SJCRH30 (cell line): ENCODE measurements at places on chromosomes 12 and 14. TPM values are rescaled to one million over a fixed set of nuclear protein-coding genes. Genes with fewer than 3 reads are reported as not detected.

GRCh38 chr12:18071336-18071735 is 18.7 kb downstream of the RERGL start:
- H3K4me3 ChIP-seq: no peak overlapping the region
- no peaks in the 10 kb centered on the region for H3K36me3 ChIP-seq
- H3K4me1 ChIP-seq: peaks cover 15% of the 10 kb centered on the region
- H3K27me3 ChIP-seq: no peaks in the 10 kb centered on the region
- no peak for DNase-seq

DNA sequence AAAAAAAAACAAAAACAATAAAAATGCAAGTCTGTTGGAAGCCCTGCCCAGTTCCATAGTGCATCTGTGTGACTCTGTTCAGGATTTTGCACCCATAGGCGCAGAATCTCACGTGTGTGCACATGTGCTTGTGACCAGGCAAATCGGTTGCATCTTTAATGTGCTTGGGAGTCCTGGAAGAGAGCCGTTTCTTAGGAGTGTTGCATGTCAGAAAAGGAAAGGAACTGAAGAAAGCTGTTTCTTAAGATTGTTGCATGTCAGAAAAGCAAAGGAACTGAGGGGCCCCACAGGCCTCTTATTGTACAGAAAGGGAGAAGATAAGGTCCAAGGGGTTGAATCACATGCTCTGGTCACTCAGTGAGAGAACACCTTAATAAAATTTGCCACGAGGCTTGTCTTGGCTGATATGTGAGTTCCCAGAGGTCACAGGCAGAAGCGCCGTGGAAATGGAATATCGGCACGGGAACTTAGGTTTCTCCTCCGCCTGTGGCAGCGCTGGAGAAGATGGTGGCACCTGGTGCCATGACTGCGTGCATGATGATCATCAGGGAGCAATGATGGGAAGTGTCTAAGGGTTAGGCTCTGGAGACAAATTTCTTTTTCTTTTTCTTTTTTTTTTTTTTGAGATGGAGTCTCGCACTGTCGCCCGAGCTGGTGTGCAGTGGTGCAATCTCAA is 90.0 kb downstream of the LRRC74A start:
- no peak for DNase-seq
- H3K4me3 ChIP-seq: no peak overlapping the region
- no peaks in the 10 kb centered on the region for H3K36me3 ChIP-seq
- no peak overlapping the region for H3K27ac ChIP-seq

DNA sequence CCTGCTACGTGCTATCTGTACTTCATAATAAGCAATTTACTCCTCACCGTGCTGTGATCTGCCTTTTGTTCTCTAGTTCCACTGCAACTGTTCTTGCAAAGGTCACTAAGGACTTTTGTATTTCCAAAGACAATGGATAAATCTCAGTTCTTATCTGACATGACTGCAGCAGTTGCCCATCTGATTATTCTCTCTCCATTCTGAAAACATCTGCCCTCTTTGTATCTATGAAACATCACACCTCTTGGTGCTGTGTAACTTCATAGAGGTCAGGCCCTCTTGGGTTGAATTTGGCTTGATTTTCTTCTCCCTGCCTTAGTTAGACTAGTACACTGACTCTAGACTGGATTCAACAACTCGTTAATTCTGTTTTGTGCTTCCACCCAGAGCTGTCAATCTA is 319.6 kb downstream of the BTG1 start:
- H3K36me3 ChIP-seq: no peaks in the 10 kb centered on the region
- H3K27me3 ChIP-seq: no peaks in the 10 kb centered on the region
- no peak for DNase-seq
- H3K4me1 ChIP-seq: no peaks in the 10 kb centered on the region

DNA sequence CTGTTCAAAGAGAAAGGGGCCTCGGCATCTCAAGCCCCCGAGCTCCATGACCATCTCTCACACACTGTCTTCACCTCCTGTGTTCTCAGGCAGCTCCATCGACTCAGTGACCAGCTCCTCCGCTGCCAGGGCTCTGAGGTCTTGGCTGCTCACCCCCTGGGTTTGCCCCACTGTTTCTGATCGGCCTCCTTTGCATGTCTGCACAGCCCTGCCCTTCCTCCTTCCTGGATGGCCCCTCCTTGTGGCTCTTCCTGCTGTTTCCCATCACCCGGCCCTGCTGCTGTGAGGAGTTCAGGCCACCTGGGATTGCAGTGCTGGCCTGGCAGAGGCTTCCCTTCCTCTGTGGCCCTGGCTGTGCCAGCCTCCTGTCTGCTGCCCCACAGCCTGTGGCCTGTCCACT is 38.1 kb upstream of the PIWIL1 start:
- H3K36me3 ChIP-seq: no peaks in the 10 kb centered on the region
- H3K4me3 ChIP-seq: no peak overlapping the region
- no peaks in the 10 kb centered on the region for H3K4me1 ChIP-seq
- no peaks in the 10 kb centered on the region; the same call in 1 of the 2 replicates for H3K27me3 ChIP-seq
- H3K27ac ChIP-seq: no peak overlapping the region

DNA sequence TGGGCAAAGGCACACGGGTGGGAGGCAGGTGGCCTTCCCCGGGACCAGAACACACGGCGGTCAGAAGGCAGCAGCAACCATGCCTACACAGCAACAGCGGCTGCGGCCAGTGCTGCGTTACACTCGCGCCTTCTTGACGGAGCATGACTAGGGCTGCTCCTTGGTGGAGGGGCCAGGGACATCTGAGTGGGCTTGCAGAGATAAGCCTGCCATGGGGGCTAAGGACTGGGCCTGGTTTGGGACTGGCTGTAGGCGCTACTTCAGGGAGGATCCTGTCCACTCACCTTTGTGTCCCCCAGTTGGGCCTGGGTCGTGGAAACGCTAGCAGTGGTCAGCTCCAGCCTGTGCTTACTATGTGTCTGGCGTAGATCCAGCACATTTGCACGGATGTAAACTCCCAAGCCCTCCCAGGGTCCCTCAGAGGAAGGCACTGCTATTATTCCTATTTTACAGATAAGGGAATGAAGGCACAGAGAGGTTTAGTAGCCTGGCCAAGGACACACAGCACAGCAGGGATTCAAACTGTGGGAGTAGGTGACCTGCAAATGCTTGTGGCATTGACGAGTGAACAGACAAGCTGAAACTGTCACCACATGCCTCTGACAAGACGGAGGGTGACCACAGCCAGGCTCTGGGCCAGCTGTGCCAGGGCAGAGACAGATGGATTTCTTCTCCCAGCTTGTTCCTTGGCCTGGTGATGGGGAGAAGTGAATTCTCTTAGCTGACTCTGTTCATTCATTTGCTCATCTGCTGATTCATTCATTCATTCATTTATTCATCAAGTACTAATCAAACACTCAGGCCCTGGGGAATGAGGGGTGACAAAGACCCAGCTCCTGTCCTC is 31.9 kb upstream of the DLK1 start:
- peaks cover 3% of the 10 kb centered on the region; the same call in 1 of the 2 replicates for H3K27me3 ChIP-seq
- DNase-seq: no peak
- no peak overlapping the region for H3K27ac ChIP-seq
- peaks cover 23% of the 10 kb centered on the region for H3K4me1 ChIP-seq

DNA sequence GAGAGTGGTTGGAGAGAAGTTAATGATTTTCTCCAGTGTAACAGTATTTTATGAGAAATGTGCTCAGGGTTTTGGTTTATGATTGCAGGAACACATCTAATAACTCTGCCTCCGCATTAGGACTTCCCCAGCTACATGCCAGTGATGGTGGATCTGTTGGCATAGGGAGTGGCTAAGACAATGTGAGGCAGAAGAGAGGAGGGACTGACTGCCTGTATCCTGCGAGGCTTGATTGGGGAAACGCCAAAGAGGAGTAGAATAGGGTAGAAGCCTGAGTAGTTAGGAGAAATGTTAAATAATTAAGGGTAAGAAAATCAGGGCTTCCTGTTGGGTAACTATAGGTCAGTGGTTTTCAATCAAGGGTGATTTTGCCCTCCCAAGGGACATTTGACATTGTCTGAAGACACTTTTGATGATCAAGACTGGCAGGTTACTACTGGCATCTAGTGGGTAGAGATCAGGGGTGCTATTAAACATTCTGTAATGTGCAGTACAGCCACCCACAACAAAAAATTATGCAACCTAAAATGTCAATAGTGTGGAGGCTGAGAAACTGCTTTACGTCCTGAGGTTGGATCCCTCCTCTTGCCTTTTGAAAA is 12.8 kb downstream of the TDG start:
- H3K27me3 ChIP-seq: no peaks in the 10 kb centered on the region
- DNase-seq: no peak
- H3K4me3 ChIP-seq: no peak overlapping the region
- no peaks in the 10 kb centered on the region for H3K4me1 ChIP-seq
- peaks cover 42% of the 10 kb centered on the region for H3K36me3 ChIP-seq
- no peak overlapping the region for H3K27ac ChIP-seq

GRCh38 chr14:75453817-75454434 is 26.1 kb downstream of the JDP2 start:
- no peaks in the 10 kb centered on the region for H3K27me3 ChIP-seq
- no peak for DNase-seq
- H3K36me3 ChIP-seq: no peaks in the 10 kb centered on the region
- peaks cover 42% of the 10 kb centered on the region for H3K4me1 ChIP-seq

- no peaks in the 10 kb centered on the region for H3K36me3 ChIP-seq
- no peaks in the 10 kb centered on the region for H3K4me1 ChIP-seq
- no peak overlapping the region for H3K27ac ChIP-seq
- H3K27me3 ChIP-seq: no peaks in the 10 kb centered on the region
- no peak for DNase-seq
These were observed 154.8 kb upstream of the NEDD1 start for GRCh38 chr12:96752211-96752610.

DNA sequence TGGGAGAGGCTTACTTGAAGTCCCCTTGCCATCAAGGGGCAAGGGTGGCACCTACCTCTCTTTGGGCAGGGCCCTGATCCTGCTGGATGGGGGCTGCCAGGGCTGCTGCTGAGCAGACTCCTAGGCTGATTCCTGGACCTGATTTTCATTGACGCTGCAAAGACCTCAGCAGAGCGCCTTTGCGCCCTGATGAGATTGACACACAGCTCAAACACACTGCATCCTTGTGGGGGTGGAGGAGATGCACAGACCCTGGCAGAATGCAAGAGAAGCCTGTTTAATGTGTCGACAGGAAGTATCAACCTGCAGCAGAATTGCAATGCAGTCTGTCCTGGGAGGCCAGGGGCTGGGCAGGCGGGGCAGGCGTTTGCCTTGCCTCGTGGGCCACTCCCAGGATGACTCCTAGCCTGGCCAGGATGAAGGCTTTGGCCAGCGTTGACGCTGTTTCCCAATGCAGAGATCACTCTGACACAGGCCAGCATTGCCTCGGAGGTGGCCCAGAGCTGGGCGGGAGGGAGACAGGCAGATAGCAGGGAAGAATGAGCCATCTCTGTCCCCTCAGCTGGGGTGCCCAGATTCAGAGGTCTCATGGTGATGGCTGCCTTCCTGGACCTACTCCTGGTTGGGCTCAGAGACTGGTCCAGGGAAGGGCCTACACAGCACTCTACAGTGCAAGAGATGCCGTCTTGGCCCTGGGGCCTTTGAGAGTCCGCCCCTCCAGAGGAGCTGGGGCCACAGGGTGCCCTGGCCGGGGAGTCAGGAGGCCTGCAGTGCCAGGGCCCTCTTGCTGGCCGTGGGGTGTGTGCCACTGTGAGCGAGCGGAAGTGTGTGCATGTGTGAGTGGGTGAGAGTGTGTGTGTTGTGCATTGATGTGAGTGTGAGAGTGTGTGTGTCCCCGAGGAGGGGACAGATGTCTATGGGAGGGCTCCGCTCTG is 108.3 kb downstream of the KIF26A start:
- no peak for DNase-seq
- no peaks in the 10 kb centered on the region; the same call in 1 of the 2 replicates for H3K4me1 ChIP-seq
- H3K27me3 ChIP-seq: no peaks in the 10 kb centered on the region
- H3K36me3 ChIP-seq: peaks cover 29% of the 10 kb centered on the region
- H3K27ac ChIP-seq: no peak overlapping the region

GRCh38 chr12:14558473-14558959 is 9.2 kb downstream of the PLBD1 start:
- H3K4me1 ChIP-seq: peaks cover 5% of the 10 kb centered on the region; the same call in 1 of the 2 replicates
- H3K27me3 ChIP-seq: no peaks in the 10 kb centered on the region
- no peak for DNase-seq
- H3K36me3 ChIP-seq: no peaks in the 10 kb centered on the region
- no peak overlapping the region for H3K27ac ChIP-seq

GRCh38 chr14:99023371-99023770 is 248.6 kb downstream of the BCL11B start:
- DNase-seq: no peak
- H3K36me3 ChIP-seq: no peaks in the 10 kb centered on the region
- no peak overlapping the region for H3K4me3 ChIP-seq
- H3K27ac ChIP-seq: no peak overlapping the region

DNA sequence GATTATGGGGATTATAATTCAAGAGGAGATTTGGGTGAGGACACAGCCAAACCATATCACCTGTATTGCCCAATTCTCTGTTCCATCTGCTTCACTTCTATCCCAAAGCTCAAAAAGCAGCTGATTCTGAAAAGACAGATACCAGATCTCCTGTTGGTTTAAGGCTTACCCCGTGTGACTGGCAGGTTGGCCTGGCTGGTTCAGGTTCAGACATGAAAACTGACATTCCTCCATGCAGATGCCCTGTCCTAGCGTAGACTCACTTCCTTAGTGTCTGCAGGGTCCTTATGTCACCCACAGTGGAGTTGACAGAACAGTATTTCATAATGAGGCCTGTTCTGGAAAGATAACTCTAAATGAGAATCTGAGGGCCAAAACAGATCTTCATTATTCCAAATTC is 61.1 kb upstream of the FLRT2 start:
- H3K27me3 ChIP-seq: no peaks in the 10 kb centered on the region
- H3K4me1 ChIP-seq: peaks cover 14% of the 10 kb centered on the region
- no peak overlapping the region for H3K4me3 ChIP-seq
- no peak overlapping the region for H3K27ac ChIP-seq
- H3K36me3 ChIP-seq: no peaks in the 10 kb centered on the region

GRCh38 chr12:78961171-78961570 is 96.6 kb downstream of the SYT1 start:
- no peak for DNase-seq
- H3K27me3 ChIP-seq: no peaks in the 10 kb centered on the region
- peaks cover 18% of the 10 kb centered on the region for H3K4me1 ChIP-seq
- H3K27ac ChIP-seq: no peak overlapping the region
- no peak overlapping the region for H3K4me3 ChIP-seq

GRCh38 chr14:88270776-88271175 is 52.3 kb downstream of the KCNK10 start:
- H3K27me3 ChIP-seq: no peaks in the 10 kb centered on the region
- no peak overlapping the region for H3K27ac ChIP-seq
- no peak overlapping the region for H3K4me3 ChIP-seq
- no peaks in the 10 kb centered on the region for H3K4me1 ChIP-seq
- DNase-seq: no peak
- H3K36me3 ChIP-seq: no peaks in the 10 kb centered on the region

- H3K36me3 ChIP-seq: no peaks in the 10 kb centered on the region
- no peaks in the 10 kb centered on the region for H3K27me3 ChIP-seq
- H3K27ac ChIP-seq: no peak overlapping the region
- DNase-seq: peak; percentile 77
- no peak overlapping the region for H3K4me3 ChIP-seq
- no peaks in the 10 kb centered on the region for H3K4me1 ChIP-seq
These were observed 1352.9 kb downstream of the TMEM121 start for GRCh38 chr14:106879241-106879640.

The MUCL1 gene
- total RNA-seq: not detected in 2 replicates

The CCDC38 gene
- 0.04 and 0.10 TPM in 2 replicates for total RNA-seq

The PRPH gene
- total RNA-seq: 1.7 and 3.9 TPM in 2 replicates

The TUBA1A gene
- total RNA-seq: 481 and 482 TPM in 2 replicates

The ADAMTS20 gene
- total RNA-seq: 0.03 TPM in 1 of 2 replicates, not detected in the other

The MIP gene
- not detected in 2 replicates for total RNA-seq

The FGF6 gene
- not detected in 2 replicates for total RNA-seq

The BHLHE41 gene
- total RNA-seq: 3.1 and 4.1 TPM in 2 replicates

The LEMD3 gene
- 32.5 and 36.8 TPM in 2 replicates for total RNA-seq
